Mesothelial cell of epicardium (in vitro differentiated cells): ENCODE measurements at places on chromosomes 2 and 18. TPM values are rescaled to one million over a fixed set of nuclear protein-coding genes. Genes with fewer than 3 reads are reported as not detected.

DNA sequence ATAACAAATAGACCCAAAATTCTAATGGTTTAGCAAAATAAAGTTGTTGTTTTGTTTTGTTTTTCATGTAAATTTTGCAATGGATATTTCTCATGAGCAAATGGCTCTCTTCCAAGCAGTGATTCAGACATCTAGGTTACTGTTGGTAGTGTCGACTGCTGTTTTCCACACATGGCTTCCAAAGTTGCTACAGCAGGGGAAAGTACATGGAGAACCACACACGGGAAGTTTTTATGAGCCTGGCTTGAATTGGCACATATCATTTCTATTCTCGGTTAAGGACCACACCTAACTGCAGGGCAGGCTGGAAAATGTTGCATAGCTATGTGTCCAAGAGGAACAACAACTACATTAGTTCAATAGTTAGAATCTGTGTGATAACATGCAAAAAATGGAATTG is 262.1 kb downstream of the GALNT13 start:
- no peak for DNase-seq

- no peak for DNase-seq
Measured at GRCh38 chr18:63492851-63493250, 16.1 kb downstream of the SERPINB5 start.

GRCh38 chr18:31513189-31513935 is 15.4 kb downstream of the DSG2 start:
- no peak for DNase-seq

DNA sequence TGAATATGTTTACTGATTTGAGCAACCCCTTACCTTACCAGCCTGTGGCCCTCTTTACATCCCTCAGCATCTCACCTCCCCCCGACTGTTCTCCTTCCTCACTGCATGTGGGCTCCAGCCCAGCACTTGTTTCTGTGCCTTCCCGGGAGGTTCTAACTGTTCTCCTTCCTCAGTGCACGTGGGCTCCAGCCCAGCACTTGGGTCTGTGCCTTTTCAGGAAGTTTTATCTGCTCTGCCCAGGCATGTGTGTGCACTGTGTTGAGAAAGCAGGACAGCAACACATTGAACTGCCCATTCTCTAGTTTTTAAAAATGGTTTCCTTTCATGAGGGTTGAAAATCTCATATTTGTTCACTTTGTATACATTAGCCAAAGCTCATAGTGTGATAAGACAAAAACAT is 158.4 kb downstream of the ATP9B start:
- no peak for DNase-seq

GRCh38 chr2:14543284-14543683 is 89.2 kb upstream of the LRATD1 start:
- no peak for DNase-seq

DNA sequence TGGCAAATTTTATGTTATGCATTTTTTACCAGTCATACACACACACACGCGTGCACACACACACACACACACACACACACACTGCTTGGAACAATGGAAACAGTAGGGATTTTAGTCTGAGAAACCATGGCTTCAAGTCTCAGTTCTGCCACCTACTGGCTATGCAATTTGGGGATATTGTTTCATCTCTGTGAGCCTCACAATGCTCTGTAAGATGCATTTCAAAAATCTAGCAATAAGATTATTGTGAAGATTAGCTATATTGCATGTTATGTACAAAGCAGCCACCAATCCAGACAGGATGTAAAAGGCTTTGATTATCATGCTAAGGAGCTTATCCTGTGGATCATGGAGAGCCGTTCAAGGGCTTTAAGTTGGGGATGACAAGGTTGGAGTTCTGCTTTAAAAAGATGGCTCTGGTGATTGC is 401.4 kb downstream of the NBAS start:
- DNase-seq: no peak

DNA sequence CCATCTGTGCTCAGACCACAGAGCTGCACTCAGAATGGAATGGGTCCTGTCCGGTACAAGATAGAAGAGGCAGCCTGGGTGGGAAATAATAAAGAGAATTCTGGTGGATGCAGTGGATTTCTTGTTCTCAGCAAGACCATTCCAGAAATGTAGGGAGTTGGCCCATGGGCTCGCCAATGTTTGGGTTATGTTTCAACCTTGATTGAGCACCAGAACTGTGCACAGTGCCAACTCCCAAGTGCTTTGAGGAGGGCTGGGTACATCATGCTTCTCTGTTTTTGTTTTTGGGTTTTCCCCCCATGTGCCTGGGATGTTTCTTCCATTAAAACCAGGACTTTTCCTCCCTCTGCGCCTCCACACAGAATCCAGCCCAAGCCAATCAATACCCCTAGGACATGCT is 304.1 kb downstream of the TNS1 start:
- DNase-seq: no peak

- peak; percentile 75 for DNase-seq
Measured at GRCh38 chr18:75209129-75209950, at the start of gene PTGR3. PTGR3 (minus strand) TSS chr18:75209139; CDS start chr18:75209058, 81 bp downstream.

DGKD gene
- total RNA-seq: 52.8 to 64.5 TPM (median 57.0 TPM) in 3 replicates

GRCh38 chr18:64693766-64694165 is 544.9 kb upstream of the LINC00305 start:
- no peak for DNase-seq

GRCh38 chr18:73352546-73352945 is 484.8 kb upstream of the NETO1 start:
- no peak for DNase-seq

- DNase-seq: no peak
Measured at GRCh38 chr2:8552293-8552801, 129.5 kb upstream of the ID2 start.

- DNase-seq: no peak
Measured at GRCh38 chr2:24984912-24985311, 13.2 kb upstream of the DNAJC27 start.

DNA sequence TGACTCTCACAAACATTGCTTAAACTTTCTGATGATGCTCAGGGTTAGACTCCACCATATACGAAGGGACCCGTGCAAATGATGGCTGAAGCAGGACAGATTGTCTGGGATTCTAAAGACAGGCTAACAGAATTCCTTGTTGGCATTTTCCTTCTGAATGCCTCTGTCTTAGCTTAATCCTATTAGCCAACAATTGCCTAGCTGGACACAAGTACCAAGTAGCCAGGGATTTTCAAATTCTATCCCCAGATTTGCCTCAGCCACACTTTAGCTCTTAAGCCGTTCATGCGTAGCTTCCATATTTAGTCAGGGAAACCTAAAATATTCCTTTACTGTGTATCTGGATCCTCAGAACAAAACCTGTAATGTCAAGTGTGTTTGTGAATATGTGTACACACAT is 40.0 kb downstream of the COL4A3 start:
- no peak for DNase-seq

GRCh38 chr2:147789287-147789686 is 55.5 kb upstream of the ACVR2A start:
- DNase-seq: no peak

DNA sequence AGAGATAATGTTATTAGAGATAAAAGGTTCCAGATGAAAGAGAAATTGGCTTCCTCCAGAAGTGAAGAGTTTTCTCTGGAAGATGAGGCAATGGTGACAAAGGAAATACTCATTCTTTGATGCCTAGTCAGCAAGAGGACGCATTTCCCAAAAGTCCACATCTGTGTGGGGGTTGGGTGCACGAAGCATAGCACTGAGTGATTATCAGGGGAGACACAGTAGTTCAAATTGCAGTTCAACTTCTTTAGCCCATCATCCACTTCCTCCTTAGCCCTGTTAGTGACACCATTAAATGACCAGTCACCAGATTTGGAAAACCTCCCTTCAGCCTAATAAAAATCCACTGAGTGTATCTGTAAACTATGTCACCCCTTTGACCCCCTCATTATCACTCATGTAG is 80.9 kb upstream of the PHLPP1 start:
- no peak for DNase-seq

ANKRD23 gene
- 10.1 to 12.5 TPM (median 12.5 TPM) in 3 replicates for total RNA-seq

MTLN gene
- 6.9 to 10.1 TPM (median 7.6 TPM) in 3 replicates for total RNA-seq

DNA sequence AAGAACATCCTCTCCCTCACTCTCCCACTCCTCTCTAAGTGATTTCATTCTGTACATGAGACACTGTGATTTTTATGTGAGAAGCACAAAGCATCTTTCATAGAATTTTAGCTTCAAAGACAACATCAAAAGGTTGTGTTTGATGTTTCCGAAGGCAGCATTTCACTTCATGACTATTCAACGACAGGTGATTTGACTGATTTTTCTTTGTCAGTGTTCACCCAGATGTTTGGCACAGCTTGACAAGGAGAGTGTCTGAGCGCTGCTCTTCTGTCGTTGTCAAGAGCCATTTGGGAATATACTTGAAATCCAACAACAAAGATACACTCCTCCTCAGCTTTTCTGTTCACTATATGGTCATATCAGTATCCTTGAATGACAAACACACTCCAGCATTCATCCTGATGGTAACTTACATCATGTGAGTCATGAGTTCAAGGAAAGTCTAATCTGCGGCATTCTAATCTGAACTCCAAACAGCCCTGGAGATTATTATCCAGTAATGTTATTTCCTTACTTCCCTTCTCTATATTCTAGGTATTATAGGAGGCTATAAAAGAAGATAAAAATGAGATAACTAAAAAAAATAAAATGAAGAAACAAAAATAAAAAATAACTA is 45.9 kb upstream of the ST6GAL2 start:
- DNase-seq: no peak

GRCh38 chr2:201267278-201268030 is 7.1 kb downstream of the CASP8 start:
- DNase-seq: no peak

TMEM37 gene
- total RNA-seq: 11.9 to 13.6 TPM (median 12.6 TPM) in 3 replicates

DNA sequence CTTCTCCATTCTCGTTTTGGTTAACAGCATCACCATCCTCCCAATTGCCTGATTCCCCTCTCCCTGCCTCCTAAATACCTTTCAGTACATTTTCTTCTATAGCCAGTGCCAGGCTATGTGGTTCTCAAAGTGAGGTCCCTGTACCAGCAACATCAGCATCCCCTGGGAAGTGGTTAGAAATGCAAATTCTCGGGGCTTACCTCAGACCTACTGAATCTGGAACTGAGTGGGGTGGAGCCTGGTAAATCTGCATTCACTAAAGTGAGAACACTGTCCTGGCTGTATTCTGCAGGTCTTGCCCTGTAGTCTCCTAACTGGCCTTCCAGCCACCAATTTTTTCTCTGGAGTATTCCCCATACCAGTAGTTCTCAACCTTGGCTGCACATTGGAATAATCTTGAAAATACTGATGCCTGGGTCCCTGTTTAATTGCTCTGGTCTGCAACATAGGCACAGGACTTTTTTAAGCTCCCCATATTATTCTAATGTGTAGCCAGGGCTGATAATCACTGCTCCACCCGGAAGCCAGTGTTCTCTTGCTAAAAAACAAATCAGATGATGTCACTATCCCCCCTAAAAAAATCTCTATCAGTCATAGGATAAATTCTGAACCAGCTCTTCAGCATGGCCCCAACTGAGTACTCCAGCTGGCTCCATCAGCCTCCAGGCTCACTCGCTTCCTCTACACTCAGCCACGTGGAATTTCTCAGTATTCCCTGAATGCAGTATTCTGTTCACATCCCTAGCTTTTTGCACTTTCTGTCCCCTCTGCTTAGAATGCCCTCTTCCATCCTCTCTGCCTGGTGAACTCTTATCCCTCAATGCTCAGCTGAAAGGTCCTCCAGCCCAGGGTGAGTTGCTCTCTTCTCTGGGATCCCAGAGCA is 98.4 kb downstream of the CDK15 start:
- no peak for DNase-seq

GRCh38 chr18:36589857-36590543 is 238.8 kb downstream of the TPGS2 start:
- no peak for DNase-seq

DNA sequence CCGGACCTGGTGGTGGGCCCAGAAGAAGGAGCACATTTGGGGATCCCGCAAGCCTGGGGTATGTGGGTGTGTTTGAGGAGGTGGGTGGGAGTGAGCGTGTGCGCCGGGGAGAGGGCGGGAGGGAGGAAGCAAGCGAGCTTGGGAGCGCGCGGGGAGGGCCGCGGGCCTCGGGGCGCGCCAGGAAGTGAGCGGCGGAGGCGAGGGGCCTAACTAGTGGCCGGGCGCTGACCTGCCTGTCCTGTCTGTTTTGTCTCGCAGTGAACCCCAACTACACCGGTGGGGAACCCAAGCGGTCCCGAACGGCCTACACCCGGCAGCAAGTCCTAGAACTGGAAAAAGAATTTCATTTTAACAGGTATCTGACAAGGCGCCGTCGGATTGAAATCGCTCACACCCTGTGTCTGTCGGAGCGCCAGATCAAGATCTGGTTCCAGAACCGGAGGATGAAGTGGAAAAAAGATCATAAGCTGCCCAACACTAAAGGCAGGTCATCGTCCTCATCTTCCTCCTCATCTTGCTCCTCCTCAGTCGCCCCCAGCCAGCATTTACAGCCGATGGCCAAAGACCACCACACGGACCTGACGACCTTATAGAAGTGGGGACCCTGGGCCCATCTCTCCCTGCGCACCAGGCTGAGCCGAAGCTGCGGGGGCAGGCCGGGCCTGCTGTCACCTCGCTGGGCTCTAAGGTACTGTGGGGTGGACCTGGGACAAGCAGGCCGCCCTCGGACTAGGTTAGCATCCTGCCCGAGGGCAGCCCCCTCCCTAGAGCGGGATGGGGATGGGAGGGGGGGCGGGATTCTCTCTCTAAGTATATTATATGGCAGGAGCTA is 1.2 kb downstream of the HOXD4 start:
- no peak for DNase-seq

PROKR1 gene
- total RNA-seq: 0.09 to 0.14 TPM (median 0.11 TPM) in 3 replicates

DNA sequence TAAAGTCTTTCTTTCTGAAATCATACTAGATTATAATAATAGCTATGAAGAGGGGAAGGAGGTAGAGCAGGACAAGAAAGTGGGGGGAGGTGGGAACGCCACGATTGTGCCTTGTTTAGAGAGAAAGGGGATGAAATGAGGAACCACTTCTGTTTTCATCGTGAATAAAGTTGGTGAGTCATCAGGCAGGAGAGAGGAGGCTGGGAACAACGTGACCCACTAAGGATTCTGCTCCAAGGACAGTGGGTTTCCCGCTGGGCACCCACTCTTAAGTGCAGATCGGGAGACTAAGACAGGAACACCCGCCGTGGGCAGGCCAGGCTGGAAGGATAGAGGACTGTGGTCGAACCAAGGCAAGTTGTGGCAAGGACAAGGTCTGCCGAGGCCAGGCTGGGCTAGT is 158.2 kb downstream of the L3MBTL4 start:
- DNase-seq: no peak

RUFY4 gene
- not detected in 3 replicates for total RNA-seq

DNA sequence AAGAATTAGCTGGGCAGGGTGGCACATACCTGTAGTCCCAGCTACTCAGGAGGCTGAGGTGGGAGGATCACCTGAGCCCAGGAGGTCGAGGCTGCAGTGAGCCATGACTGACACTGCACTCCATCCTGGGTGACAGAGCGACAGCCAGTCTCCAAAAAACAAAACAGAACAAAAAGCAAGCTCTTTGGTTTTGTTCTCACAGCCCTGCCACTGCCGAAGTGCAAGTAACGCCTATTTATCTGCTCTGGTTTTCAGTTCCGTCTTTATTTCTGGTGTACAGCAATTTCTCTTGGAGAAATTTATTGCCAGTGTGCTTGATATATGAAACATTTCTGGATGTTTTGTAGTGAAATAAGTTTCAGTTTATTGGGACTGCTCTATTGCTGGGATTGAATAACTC is 61.9 kb downstream of the RAB10 start:
- no peak for DNase-seq
